ENCODE measurements at places on chromosomes 7 and 10. TPM values are rescaled to one million over a fixed set of nuclear protein-coding genes. Genes with fewer than 3 reads are reported as not detected.

GRCh38 chr7:20241911-20242261, 24.7 kb upstream of the MACC1 start:
- H3K36me3 ChIP-seq: no peaks in the 10 kb centered on the region
- H3K4me1 ChIP-seq: peaks cover 16% of the 10 kb centered on the region
- H3K4me3 ChIP-seq: no peak overlapping the region
- DNase-seq: no peak

DNA sequence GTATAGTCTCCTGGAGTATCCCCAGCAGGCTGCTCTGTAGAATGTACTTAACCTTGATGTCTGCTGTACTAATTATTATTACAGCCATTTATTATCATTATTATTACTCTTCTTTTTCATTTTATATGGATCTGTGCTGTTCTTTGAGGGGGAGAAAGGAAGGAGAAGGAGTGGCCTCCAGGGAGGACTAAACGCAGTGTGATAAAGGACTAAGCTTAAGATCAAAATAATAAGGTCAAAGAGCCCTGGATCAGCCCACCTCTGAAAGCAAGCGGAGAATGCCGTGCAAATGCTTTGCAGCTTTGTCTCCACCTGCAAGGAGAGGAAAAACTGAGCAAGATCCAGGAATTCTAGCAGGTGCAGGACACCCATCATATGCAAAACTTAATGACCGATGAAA, 65.3 kb downstream of the RELN start:
- no peaks in the 10 kb centered on the region for H3K36me3 ChIP-seq
- no peak overlapping the region for H3K27ac ChIP-seq
- H3K4me3 ChIP-seq: no peak overlapping the region
- no peaks in the 10 kb centered on the region for H3K4me1 ChIP-seq

- no peaks in the 10 kb centered on the region for H3K4me1 ChIP-seq
- DNase-seq: no peak
- H3K27ac ChIP-seq: no peak overlapping the region
- no peaks in the 10 kb centered on the region for H3K27me3 ChIP-seq
- no peaks in the 10 kb centered on the region for H3K36me3 ChIP-seq
Measured at GRCh38 chr10:89167915-89168314, 39.2 kb downstream of the CH25H start.

DNA sequence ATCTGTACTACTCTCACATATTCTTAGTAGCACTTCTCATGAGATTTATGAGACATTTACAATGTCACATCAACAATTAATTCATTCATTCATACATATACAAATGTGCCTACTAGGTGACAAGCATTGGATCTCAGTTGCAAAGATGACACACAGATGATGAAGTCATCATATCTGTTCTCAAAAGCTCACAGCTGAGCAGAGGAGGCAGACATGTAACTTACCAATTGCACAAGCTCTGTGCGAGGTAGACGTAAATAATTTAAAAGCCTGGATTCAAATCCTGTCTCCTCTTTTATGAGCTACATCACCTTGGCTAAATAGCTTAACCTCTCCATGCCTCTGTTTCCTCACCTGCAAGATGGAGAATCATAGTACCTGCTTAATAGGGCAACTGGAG, 109.4 kb upstream of the FAM133B start:
- no peak overlapping the region for H3K27ac ChIP-seq
- no peaks in the 10 kb centered on the region for H3K4me1 ChIP-seq
- H3K36me3 ChIP-seq: no peaks in the 10 kb centered on the region
- H3K27me3 ChIP-seq: no peaks in the 10 kb centered on the region
- no peak overlapping the region for H3K4me3 ChIP-seq
- DNase-seq: no peak

GRCh38 chr7:121282129-121282528, 46.7 kb upstream of the WNT16 start:
- no peaks in the 10 kb centered on the region for H3K36me3 ChIP-seq
- DNase-seq: no peak
- no peaks in the 10 kb centered on the region for H3K4me1 ChIP-seq
- no peak overlapping the region for H3K4me3 ChIP-seq
- H3K27me3 ChIP-seq: no peaks in the 10 kb centered on the region

DNA sequence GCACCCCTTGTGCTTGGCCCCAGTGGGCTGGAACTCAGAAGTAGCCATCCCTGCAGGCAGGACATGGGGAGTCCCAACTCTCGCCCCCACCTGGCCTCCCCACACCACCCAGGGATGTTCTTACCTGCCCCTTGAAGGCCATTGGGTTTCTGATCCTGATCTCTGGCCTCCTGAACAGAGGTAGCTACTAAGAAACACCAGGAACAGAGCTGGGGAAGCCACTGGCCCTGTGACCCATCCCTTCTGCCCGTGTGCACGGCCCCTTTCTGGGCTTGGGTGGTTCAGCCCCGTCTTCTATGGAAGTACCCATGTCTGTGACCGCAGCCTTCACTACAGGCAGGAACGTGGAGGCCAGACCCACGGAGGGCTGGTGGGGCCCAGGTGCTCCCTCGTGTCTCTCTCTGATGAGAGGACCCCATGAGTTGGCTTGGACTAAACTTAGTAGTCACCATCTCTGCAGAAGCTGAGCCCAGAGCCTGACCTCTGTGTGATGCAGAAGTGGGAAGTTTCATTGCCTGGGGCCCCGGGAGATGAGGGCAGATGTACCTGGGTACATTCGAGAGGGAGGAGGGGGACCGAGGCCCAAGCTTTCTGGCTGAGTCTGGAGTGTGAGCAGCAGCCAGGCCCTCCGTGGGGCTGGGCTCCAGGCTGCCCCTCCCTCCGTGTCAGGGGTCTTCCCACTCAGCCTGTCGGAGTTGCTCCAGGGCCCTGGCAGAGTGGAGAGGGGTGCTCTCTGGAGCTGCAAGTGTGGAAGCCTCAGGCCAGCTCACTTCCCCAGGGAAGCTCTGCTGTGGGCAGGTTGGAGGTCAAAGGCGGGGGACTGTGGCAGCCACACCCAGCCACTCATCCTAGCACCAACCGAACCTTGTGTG, 81.0 kb downstream of the MKI67 start:
- H3K4me3 ChIP-seq: no peak overlapping the region
- no peaks in the 10 kb centered on the region for H3K36me3 ChIP-seq
- no peak for DNase-seq
- no peak overlapping the region for H3K27ac ChIP-seq

- no peak overlapping the region for H3K4me3 ChIP-seq
- H3K27ac ChIP-seq: no peak overlapping the region
- H3K27me3 ChIP-seq: no peaks in the 10 kb centered on the region
- H3K36me3 ChIP-seq: no peaks in the 10 kb centered on the region
Measured at GRCh38 chr7:21972397-21972784, 26.7 kb upstream of the CDCA7L start.

DNA sequence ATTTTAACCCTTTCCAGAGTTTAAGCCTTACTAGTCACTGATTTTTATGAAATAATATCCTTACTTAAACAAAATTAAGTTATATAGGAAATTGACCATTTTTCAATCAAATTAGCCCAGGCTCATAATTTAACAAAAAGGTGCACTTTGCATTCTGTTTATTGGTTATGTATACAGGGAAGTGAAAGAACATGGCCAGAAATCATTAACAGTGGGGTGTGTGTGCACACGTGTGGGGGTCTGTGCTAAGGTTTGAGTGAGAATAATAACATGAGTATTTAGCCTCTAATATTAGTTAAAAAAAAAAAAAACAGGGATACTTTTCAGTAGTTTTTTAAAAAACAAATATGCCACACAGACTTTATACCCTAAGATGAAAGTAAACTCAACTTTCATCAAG, 510.5 kb upstream of the PFKP start:
- H3K36me3 ChIP-seq: no peaks in the 10 kb centered on the region
- no peak for DNase-seq
- H3K27me3 ChIP-seq: no peaks in the 10 kb centered on the region
- H3K27ac ChIP-seq: no peak overlapping the region
- H3K4me1 ChIP-seq: no peaks in the 10 kb centered on the region

GRCh38 chr10:79058899-79059841, 9.6 kb upstream of the ZMIZ1 start:
- no peak for DNase-seq
- H3K27ac ChIP-seq: no peak overlapping the region
- H3K4me3 ChIP-seq: no peak overlapping the region
- no peaks in the 10 kb centered on the region for H3K4me1 ChIP-seq

SLC39A12 gene
- 0.47 TPM for total RNA-seq

DNA sequence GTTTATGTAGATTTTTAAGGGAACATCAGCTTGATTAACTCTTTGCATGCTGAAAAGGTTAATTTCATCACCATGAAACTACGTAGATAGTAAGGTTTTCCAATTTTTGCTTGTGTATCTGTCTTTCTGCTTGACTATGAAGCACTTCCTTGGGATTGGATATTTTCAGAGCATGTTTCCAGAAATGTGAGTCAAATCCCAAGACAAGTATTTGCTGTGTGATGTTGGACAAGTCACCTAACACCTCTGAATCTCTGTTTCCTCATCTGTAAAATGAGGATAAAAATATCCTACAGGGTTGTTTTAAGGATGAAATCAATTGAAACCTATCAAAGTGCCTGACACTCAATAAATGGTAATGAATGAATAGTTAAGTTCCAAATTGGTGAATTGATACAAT, 42.4 kb downstream of the ANK3 start:
- no peaks in the 10 kb centered on the region for H3K36me3 ChIP-seq
- no peak for DNase-seq
- H3K27me3 ChIP-seq: no peaks in the 10 kb centered on the region
- no peak overlapping the region for H3K4me3 ChIP-seq
- H3K27ac ChIP-seq: no peak overlapping the region

GRCh38 chr7:6171532-6172223, 100.7 kb downstream of the CYTH3 start:
- no peaks in the 10 kb centered on the region for H3K27me3 ChIP-seq
- no peaks in the 10 kb centered on the region for H3K36me3 ChIP-seq
- H3K4me3 ChIP-seq: no peak overlapping the region

- no peak for DNase-seq
- H3K27me3 ChIP-seq: no peaks in the 10 kb centered on the region
- no peaks in the 10 kb centered on the region for H3K36me3 ChIP-seq
- H3K4me3 ChIP-seq: no peak overlapping the region
- no peak overlapping the region for H3K27ac ChIP-seq
- H3K4me1 ChIP-seq: no peaks in the 10 kb centered on the region
Measured at GRCh38 chr10:60878224-60878623, 65.8 kb downstream of the RHOBTB1 start.

ALKBH4 gene
- 26.7 TPM for total RNA-seq

ASB15 gene
- total RNA-seq: 1.1 TPM

TLX1 gene
- total RNA-seq: 1.7 TPM

- H3K4me1 ChIP-seq: no peaks in the 10 kb centered on the region
- H3K27me3 ChIP-seq: no peaks in the 10 kb centered on the region
- no peak overlapping the region for H3K27ac ChIP-seq
- H3K4me3 ChIP-seq: no peak overlapping the region
Measured at GRCh38 chr7:158111906-158112570, 475.6 kb downstream of the PTPRN2 start.

EGR2 gene
- 6.8 TPM for total RNA-seq

- no peak overlapping the region for H3K4me3 ChIP-seq
- no peaks in the 10 kb centered on the region for H3K36me3 ChIP-seq
- H3K27ac ChIP-seq: no peak overlapping the region
- no peaks in the 10 kb centered on the region for H3K27me3 ChIP-seq
Measured at GRCh38 chr7:157097056-157097329, 41.7 kb upstream of the UBE3C start.

DNA sequence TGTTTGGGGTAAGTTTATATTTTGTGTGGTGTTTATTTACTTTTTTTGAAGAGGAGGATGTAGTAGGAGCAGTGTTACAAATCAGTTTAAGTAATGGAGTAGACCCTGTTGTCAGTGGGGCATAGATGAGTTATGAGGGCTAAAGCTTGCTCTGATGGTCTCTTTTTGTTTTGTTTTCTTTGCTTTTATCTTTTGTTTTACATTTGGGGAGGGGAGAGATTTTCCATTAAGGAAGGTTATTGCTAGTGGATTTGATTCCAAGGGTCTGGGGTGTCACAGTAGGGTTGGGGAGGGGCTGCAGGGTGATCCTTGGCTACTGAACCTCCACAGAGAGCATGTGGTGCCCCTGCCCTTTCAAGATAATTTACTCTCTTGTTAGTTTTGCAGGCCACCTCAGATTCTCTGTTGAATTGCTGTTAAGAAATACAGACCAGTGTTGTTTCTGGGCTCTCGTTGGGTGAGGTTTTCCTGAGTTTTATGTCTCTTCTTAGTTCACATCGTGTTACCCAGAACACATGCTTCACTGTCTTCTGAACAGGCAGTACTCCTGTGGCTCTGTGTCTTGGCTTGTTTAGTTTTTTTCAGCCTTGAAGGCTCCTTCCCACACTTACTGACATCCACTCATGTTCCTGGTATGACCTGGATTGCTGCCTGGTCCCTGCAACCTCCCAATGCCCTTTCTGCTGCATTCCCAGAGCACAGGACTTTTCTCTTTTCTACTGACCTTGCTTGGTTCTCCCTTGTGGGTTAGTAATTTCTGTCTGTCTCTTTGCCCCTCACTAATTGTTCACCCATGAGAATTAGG, 4.2 kb downstream of the KIFBP start:
- no peaks in the 10 kb centered on the region for H3K36me3 ChIP-seq
- peak; percentile 76 for DNase-seq
- H3K4me3 ChIP-seq: no peak overlapping the region

PLXDC2 gene
- 53.6 TPM for total RNA-seq

MICALL2 gene
- total RNA-seq: 29.4 TPM

LRRTM3 gene
- total RNA-seq: 10.5 TPM

GRCh38 chr10:45811075-45811474, 36.2 kb downstream of the AGAP4 start:
- H3K36me3 ChIP-seq: no peaks in the 10 kb centered on the region
- H3K4me1 ChIP-seq: no peaks in the 10 kb centered on the region
- H3K27me3 ChIP-seq: no peaks in the 10 kb centered on the region
- no peak for DNase-seq

CYP2C19 gene
- 0.24 TPM for total RNA-seq

GRCh38 chr7:151309311-151309710, 32.3 kb upstream of the NUB1 start:
- H3K4me1 ChIP-seq: no peaks in the 10 kb centered on the region
- DNase-seq: no peak
- H3K27me3 ChIP-seq: no peaks in the 10 kb centered on the region
- H3K4me3 ChIP-seq: no peak overlapping the region
- H3K36me3 ChIP-seq: no peaks in the 10 kb centered on the region

DNA sequence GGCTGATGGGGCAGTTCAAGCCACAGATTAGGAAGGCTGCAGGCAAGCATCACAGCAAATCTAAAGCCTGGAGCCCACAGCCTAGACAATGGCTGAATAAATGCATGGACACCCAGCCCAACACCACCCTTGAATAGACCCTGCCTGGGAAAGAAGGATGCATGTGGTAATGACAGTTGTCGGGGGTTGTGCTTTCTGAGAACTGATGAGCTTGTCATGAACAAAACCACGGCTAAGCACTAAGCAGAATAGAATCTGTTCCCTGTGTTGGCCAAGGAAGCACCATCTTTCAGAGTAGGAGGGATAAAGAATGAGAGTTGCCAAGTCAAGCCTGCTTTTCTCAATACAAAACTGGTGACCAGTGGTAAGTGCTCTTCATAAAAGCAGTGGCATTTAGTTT, 66.1 kb upstream of the JCAD start:
- no peak overlapping the region for H3K4me3 ChIP-seq
- H3K27ac ChIP-seq: no peak overlapping the region
- no peaks in the 10 kb centered on the region for H3K36me3 ChIP-seq
- no peak for DNase-seq
- no peaks in the 10 kb centered on the region for H3K4me1 ChIP-seq
